ENCODE measurements at places on chromosomes 16 and 17.

DNA sequence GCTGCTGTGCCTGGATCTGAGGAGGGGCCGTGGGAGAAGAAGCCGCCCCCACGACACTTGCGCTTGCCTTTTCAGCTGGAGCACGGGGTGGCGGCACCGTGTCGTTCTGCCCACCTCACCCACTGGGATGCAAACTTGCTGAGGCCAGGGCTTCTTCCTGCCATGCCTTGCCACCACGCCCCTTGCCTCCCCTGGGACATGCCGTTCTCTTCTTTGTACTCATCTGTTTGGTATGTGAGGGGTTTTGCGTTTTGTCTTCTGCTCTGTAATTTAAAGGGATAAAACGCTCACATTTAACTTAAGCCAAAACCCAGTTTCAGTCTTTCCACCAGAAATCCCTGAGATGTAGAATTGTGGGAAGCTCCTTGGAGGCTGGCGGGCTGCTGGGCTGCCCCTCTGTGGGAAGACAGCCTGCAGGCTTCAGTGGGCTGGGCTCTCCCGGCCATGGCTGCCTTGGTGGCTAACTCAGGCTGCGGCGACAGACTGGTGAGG, 180.2 kb downstream of the RPTOR start:
- no peak for DNase-seq

GRCh38 chr17:14103836-14104235, 34.5 kb downstream of the COX10 start:
- DNase-seq = no peak

DNA sequence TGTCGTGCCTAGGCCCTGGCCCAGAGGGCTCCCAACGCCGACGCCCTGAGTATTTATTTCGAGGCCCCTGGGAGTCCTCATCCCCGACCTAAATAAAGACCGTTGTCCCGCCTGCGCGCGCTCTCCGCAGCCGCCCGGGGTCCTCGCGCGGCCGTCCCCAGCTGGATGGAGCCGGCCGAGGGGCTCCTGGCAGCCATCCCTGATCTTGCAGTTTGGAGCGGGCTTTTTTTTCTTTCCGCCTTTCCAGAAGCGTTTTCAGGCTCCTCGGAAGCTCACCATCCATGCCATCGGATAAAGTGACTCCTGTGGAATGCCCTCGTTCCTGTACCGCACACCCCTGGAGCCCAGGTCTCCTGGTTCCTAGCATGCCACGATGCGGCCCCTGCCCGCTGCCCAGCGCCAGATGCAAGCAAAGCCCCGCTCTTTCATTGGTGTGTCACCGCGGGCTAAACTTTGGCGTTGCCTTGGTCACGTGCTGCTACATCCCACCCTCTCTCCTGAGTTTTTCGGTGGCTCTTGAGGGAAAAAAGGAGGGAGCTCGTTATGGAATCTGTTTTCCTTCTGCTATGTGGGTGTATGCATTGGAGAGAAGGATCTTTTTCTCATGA, 716 bp downstream of the TMEM94 start:
- DNase-seq = no peak

DNA sequence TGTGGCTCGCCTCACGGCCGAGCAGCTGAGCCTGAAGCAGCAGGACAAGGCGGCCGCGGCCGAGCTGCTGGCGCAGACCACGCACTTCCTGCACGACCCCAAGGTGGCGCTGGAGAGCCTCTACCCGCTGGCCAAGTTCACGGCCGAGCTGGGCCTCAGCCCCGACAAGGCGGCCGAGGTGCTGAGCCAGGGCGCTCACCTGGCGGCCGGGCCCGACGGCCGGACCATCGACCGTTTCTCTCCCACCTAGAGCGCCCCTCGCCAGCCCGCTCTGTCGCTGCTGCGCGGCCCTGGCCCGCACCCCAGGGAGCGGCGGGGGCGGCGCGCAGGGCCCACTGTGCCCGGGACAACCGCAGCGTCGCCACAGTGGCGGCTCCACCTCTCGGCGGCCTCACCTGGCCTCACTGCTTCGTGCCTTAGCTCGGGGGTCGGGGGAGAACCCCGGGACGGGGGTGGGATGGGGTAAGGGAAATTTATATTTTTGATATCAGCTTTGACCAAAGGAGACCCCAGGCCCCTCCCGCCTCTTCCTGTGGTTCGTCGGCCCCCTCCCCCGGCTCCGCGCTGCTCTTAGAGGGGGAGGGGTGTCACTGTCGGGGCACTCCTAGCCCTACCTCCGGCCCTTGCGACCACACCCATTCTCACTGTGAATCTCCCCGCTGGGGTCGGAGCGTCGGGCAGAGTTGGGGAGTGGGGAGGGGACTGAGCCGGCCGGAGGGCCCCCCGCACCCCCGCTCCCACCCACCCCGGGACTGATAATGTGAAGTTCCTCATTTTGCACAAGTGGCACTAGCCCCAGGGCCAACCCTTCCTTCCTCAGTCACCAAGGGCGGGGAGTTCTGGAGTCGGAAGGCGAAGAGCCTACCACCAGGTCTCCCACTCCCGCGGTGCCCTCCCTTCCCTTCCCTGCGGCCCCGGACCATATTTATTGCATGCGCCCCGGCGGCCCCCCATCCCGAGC, 4.0 kb downstream of the HIC1 start:
- peak; percentile 66 for DNase-seq

GRCh38 chr17:69448431-69449102, 34.1 kb downstream of the MAP2K6 start:
- DNase-seq = no peak

GRCh38 chr17:76775021-76775600, 37.2 kb downstream of the MFSD11 start:
- DNase-seq = no peak

DNA sequence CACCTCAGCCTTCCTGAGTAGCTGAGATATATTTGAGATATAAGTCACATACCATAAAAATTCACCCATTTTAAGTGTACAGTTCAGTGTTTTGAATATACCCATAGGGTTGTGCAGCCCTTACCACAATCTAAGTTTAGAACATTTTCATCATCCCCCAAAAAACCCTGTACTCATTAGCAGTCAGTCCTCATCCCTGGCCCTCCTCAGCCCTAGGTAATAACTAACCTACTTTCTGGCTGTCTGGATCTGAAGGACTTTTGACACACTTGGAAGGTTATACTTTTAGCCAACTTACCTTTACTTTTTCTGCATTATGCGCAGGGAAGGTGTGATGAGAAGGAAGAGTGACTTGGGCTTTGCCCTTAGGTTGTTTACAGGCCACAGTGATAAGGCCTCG, 4.0 kb upstream of the PLEKHG4 start:
- DNase-seq = no peak

GRCh38 chr17:30970831-30971567, at the start of gene RNF135:
TSS of gene RNF135 (plus strand) at chr17:30971039. CDS start at chr17:30971074, 35 bp downstream.
- DNase-seq = peak; percentile 60

DNA sequence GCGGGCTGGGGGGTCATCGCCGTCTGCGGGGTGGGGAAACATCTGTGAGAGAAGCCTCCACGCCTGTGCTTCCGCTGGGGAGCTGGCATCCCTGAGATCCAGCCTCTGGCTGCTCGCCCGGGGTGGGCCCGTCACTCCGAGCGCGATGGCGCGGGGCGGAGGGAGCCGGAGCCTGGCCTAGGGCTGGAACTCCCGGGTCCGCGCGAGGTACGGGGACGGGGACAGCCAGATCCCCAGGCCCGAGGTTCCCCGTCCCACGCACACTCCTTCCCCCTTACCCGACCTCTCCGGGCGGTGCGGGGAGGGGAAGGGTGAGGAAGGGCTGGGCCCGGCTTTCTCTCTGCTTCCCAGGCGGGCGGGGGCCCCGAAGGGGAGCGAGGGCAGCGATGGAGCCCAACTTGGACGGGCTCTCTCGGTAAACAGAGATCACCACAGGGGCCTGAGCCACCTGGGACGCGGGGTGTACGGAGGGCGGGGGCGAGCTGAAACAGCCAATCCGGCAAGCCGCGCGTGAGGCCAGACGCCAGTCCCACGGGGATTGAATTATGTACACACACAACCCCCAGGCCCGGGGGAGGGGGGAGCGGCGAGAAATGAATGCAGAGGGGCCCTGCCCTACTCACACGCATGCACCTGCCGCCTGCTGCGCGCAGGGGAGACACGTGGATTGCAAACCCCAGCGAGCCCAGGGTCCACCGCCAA, at the start of gene SLC16A11:
Gene SLC16A11 (minus strand): TSS at position 596 of the 702 bp plus-strand sequence. CDS start 579 bp downstream, at position 17.
- no peak for DNase-seq

GRCh38 chr17:520447-521182, 168.0 kb upstream of the RPH3AL start:
- no peak for DNase-seq

DNA sequence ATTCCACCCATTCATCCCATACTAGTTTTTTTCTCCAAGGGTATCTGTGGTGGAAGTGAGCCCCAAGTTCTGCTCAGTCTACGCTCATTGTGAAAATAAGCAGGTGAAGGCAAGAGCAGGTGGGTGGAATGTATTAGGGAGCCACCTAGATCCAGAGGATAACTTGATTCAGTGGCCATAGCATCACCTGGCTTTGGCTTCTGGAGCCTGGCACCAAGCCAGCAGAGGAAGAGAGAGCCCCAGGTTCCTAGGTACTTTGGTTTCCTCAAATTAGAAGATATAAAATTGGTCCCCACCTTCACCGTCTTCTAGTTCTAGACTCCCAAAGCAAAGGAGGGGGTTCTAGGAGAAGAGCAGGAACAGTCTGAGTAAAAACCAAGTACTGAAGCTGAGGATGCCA, 4.1 kb downstream of the FXR2 start:
- no peak for DNase-seq

GRCh38 chr17:35390663-35391062, 17.2 kb upstream of the SLFN11 start:
- no peak for DNase-seq

GRCh38 chr16:4208341-4208751, 33.5 kb downstream of the SRL start:
- DNase-seq = no peak

- no peak for DNase-seq
Observed at GRCh38 chr16:86775511-86775921, 197.2 kb downstream of the FOXL1 start.

DNA sequence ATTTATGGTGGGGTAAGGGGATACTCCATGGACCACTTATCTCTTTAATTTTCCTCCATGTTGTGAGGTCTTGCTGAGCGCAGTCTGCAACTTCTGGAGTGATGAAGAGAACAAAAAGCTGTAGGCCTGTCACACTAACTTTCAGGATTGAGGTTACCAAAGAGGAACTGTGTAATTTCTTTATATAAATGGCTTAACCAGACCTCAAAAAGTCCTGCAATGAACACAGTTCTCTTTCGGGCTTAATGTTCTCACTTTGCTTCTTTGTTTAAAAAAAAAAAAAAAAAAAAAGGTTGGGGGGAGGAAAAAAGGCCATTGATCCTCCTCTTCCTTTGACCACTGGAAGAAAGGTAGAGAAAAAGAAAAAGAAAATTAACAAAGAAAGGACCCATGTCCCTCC, 86.8 kb upstream of the SOX9 start:
- DNase-seq = no peak

GRCh38 chr16:65749506-65749905, 617.0 kb upstream of the CDH5 start:
- DNase-seq = no peak

GRCh38 chr16:22335668-22336246, 38.5 kb downstream of the POLR3E start:
- no peak for DNase-seq

DNA sequence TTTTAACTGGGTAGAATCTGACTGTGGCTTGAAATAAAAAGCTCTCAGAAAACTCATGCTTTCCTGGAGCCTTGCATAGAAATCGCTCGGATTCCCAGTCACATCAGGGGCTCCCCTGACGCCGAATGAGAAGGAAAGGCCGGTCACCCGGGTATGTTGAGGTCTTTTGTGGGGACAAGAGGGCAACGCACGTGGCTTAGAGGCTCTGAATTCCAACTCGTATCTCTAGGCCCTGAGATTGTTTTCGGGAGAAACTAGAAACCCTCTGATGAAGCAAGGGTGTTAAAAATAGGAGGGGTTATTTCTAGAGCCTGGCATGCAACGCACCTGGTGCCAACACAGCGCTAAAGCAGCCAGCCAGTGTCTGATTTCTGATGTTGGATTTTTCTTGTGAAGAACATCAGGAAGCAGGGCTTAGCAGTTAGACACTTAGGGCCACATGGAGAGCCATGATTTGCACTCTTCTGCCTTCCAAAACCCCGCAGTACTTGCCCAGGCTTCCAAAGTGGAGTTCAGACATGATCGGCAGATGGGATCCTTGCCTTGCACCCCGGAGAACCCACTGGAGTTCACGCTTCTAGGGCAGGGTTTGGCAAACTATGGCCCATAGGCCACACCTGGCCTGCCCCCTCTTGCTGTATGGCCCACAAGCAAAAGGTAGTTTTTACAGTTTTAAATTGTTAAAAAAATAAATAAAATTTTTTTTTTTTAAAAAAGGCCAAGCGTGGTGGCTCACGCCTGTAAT, 12.6 kb downstream of the CACNG1 start:
- no peak for DNase-seq

- no peak for DNase-seq
Observed at GRCh38 chr17:36055921-36056520, 8.1 kb upstream of the CCL18 start.

DNA sequence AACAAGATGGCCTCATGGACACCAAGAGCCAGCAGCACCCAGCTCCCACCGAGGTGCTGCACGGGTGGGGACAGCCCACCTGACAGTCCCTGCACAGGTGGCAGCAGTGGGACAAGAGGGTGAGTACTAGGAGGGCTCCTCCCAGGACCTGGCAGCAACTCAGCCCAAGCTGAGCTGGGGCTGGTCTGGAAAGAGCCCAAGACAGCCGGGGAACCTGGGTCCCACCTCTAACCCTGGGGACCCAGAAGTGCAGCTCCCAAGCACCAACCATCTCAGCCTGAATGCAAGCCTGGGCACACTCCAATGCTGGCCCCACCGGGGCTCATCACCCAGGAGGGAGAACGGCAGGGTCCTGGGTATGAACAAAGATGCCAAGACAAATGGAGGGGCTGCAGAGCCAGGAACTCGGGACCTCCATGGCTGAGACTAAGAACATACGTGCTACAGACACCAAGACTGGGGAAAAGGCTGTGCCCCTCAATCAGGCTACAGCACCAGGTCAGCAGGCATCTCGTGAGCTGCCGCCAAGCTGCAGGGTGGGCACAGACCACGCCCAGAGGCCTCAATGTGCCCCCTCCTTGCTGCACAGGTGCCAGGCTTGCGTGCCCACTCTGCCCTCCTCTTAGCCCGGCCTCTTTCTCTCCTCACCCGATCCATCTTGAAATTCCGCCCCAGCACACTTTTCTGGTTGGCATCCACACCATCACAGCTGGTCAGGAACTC, 37.5 kb upstream of the GSG1L start:
- DNase-seq = no peak

DNA sequence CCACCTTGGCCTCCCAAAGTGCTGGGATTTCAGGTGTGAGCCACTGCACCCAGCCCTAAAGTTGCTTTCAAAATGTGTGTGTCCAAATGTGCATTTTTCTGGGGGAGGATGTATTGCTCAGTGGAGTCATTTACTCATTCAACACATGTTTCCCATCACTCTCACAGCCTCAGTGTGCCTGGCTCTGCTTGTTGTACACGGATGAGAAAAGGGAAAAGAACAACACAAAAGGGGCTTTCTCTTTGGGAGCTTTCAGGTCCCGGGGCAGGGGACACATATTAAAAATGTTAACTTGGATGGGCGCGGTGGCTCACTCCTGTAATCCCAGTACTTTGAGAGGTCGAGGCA, 1.7 kb upstream of the PPL start:
- DNase-seq = no peak

DNA sequence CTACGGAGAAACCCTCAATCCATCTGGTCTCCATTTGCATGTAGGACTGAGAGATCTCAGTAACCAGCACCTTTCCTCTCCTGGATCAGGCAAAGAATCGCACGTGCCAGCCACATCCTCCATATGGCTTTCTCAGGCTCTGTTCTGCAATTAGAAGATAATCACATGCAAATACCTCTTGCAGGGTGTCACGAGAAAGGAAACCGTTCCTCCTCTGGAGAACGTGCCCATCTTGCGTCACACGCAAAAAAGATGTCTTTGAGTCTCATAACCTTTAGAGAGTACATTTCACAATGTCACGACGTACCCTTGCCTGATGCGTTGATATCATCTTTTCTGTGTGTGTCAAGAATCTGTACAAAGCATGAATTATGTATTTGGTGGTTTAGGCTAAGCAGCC, 36.2 kb upstream of the DNAH17 start:
- no peak for DNase-seq
